ENCODE measurements at places on chromosomes 2 and 18.

GRCh38 chr2:215529271-215529670 is 93.4 kb upstream of the FN1 start:
- DNase-seq, result no peak

- no peak for DNase-seq
Observed at GRCh38 chr2:151569167-151569566, 159.5 kb downstream of the RIF1 start.

- DNase-seq, result no peak
Observed at GRCh38 chr18:12296457-12296856, 11.6 kb upstream of the TUBB6 start.

DNA sequence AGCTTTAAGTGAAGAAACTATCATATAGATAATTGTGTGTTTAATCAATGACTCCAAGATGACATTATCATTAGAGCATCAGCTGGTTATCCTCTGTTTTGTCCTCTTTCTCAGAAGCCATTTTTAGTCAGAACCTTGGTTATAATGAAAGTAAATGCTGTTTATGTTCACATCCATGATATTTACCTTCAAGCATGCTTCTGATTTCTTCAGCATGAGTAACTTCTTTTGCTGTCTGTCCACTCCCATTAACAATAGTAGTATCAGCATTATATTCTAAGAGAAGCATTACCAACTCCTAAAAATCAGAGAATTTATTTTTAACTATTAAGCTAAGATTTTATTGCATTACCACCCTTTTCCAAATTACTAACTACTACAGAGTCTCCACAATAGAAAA is 56.3 kb downstream of the OSBPL1A start:
- DNase-seq, result no peak

DNA sequence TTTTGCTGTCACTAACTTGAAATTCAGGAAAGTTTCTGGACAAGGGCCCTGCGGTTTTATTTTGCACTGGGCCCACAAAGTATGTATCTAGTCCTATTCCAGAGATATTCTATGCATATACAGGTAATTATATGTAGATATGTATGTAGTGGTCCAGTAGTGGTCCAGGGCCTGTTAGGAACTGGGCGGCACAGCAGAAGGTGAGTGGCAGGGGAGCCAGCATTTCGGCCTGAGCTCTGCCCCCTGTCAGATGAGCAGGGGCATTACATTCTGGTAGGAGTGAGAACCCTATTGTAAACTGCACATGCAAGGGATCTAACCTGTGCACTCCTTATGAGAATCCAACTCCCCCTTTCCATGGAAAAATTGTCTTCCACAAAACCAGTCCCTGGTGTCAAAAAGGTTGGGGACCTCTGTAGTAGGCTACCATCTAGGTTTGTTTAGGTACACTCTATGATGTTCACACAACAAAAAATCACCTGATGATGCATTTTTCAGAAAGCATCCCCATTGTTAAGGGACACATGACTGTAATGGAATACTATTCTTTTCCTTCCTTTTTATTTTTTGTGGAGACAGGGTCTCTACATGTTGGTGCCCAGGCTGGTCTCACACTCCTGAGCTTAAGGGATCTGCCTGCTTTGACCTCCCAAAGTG is 2.8 kb upstream of the PPP4R3B start:
- no peak for DNase-seq

- DNase-seq, result no peak
Observed at GRCh38 chr2:191434072-191434471, 188.9 kb downstream of the MYO1B start.

- no peak for DNase-seq
Observed at GRCh38 chr2:156110890-156111289, 221.6 kb downstream of the NR4A2 start.

DNA sequence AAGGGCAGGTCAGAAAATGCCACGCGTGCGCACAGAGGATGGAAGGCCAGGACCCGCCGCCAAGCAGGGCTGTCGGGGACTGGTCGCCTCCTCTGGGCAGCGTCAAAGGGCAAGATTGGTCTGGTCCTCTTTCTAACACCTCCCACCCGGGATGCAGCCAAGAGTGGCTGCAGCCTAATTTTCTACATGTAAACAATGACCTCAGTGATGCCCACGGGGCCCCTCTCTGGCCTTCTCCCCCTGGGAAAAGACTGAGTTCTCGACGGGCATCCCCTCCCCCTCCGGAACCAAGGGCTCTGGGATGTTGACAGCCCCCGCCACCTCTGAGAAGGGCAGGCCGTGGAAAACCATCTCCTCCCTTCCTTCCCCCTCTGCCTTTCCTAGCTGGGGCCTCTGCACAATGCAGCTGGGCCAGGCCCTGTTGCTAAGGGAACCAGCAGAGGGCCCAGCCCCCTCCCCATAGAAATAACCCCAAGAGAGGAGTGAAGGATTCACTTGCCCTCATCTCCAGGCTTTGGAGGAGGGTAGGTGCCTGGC is 80.0 kb upstream of the ZNF532 start:
- DNase-seq, result no peak

DNA sequence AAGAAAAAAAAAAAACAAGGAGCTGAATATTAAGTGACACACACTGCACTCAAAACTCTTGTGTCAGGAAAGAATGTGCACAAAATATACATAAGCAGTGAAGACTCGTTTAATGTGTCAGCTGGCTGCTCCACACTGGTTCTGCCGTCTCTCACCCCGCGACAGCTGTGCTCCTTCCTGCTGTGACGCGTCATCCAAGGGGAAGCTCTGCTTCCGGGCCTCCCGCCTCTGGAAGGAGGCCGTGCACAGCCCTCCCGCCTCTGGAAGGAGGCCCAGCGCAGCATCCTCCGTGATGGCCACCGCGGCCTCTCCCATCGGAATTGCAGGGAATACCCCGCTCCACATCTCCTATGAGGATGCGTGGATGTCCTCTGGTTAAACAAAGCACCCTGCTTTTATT is 151.0 kb downstream of the HDAC4 start:
- no peak for DNase-seq

GRCh38 chr2:235366807-235367206 is 127.0 kb upstream of the AGAP1 start:
- DNase-seq, result no peak

- peak; percentile 53 for DNase-seq
Observed at GRCh38 chr2:199485732-199486335, 28.1 kb upstream of the SATB2 start.

DNA sequence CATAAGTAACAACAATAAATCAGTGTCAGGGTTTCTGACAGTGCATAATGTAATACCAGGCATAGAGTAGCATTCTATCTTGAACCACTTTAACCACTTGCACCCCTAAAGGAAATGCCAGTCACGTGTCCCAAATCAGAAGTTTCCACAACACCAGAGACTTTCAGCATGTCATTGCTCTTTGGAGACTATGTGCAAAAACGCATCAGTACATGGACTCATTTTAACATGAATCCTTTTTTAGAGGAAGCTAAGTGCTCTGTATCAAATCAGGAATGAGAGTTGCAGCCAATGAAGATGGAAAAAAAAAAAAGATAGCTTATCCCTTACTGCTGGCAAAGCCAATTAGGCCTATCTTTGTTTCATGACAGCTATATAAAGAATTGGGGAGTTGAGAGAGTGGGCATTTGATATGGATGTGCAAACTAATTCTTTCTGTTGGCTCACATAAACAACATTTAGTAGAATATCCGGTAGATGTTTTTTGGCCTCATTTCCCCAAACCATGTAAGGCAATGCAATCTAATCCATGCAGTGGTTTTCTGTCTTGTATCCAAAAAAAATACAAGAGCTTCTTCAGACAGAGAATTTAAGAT is 353.1 kb downstream of the IRS1 start:
- no peak for DNase-seq

GRCh38 chr18:45168866-45169600 is 446.2 kb upstream of the SLC14A2 start:
- no peak for DNase-seq

DNA sequence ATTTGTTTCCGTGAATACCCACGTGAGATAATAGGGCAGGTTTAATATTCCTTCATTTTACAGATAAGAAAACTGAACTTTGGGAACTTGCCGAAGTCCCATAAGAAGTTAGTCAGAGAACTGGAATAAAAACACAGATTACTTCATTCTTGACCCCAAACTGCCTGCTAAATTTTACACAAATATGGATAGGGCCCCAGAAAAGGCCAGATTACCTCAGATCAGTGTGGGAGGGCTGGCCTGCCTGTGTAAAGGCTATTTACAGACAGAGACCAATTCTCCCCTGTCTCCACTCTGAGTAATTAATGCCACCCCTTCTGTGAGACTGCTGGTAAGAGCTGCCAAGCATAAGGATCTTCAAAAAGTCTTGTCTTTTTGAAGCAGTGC is 139.2 kb downstream of the MGAT5 start:
- no peak for DNase-seq

GRCh38 chr2:233912691-233913423 is 4.3 kb upstream of the TRPM8 start:
- peak; percentile 50 for DNase-seq

GRCh38 chr2:152336119-152336853 is 1.3 kb downstream of the FMNL2 start:
- DNase-seq, result no peak

DNA sequence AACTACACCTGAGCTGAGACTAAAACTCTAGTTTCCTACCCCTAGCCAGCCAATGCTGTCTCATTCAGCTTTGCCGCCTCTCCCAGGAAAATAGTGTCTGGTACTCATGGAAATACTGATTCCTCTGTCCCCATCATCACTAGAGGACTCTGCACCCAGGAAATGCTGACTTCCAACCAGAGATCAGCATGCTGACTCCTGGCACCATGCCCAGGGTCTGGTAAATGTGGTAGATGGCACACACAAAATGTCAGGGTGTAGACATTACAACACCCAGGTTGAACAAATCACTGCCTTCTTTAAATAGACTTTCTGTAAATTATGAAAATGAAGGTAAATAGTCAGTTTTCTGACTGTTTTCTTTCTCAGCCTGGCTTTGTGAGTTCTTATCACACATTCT is 307.3 kb upstream of the CHAC2 start:
- no peak for DNase-seq

- DNase-seq, result peak; percentile 47
Observed at GRCh38 chr2:151289972-151290866, 751 bp upstream of the NMI start.

DNA sequence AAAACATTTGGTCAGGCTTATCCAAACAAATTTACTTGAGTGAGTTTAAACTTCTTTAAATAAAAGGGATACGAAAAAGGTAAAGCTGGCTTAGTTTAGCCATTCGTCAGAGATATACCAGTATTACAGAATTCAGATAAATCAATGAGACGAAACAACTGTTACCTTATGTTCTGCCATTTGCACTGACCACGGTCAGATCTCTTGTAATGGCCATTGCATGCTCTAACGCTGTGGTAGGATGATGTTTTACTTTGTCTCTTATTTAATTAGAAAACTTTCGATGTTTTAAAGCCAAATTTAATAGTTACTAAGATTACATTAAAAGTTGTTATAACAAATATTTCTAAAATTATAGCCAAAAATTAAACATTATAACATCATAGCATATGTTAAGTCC is 1.5 kb downstream of the C18orf54 start:
- DNase-seq, result no peak

GRCh38 chr2:20496076-20496872 is 49.4 kb downstream of the RHOB start:
- DNase-seq, result no peak

DNA sequence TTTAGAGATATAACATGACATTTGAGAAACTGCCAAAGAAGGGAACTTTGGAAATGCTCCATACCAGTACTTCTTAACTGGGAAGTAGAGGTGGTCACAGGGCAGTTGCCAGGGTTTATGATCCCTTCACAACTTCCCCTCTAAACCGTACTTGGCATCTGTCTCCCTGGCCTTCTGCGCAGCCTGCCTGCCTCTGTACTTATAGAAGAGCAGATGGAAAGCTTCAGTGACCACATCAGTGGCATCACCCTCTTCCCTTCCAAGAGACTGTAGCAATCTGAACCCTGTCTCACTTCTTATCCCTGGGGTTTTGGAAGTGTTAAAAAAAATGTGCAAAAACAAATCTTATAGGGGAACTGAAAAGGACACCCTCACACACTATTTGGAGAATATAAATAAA is 64.1 kb downstream of the EIF2AK3 start:
- DNase-seq, result no peak

- no peak for DNase-seq
Observed at GRCh38 chr18:42274488-42275137, 319.6 kb downstream of the PIK3C3 start.

GRCh38 chr2:165401285-165401852 is 68.1 kb upstream of the CSRNP3 start:
- DNase-seq, result no peak

- DNase-seq, result no peak
Observed at GRCh38 chr2:138202762-138203161, 238.5 kb downstream of the HNMT start.

- no peak for DNase-seq
Observed at GRCh38 chr2:120805602-120806001, 69.9 kb downstream of the GLI2 start.

DNA sequence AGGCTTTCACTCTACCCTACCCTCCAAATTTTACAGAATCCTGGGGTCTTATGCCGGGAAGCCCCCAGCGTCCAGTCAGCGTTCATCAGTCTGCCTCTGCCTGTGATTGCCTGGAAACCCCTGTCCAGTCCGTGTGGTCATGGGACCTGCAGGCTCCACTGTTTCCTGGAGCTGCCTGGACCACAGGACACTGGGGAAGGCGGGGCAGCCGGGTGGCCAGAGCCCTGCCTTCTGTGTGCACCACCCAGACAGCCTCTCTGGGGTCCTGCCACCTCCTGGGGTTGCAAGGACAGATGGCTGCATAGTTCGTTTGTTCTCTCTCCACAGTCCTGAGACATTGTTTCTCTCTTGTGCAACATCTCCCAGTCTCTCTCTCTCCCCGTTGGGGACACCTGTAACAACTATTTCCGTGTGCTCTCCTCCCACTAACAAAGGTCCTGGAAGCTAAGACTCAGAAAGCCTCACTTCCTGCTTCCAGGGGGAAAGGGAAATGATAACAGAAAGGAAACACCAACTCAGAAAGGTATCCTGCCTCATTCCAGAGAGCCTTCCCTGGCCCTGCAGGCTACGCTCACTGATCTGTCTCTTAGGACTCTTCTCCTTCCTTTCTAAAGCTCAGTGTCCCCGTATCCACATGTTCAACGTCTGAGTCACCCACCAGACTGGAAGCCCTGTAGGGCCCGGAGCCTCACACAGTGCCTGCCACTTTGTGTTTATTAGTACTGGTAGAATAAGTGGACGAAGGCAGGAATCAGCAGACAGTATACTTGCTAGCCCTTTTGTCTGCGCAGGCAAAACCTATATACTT is 192.8 kb upstream of the RAB12 start:
- no peak for DNase-seq

GRCh38 chr2:27134781-27135477 is 493 bp upstream of the PREB start:
- no peak for DNase-seq

GRCh38 chr2:17626986-17627385 is 86.5 kb downstream of the VSNL1 start:
- DNase-seq, result no peak

GRCh38 chr18:13214609-13215008 is 4.0 kb upstream of the LDLRAD4 start:
- DNase-seq, result no peak
